ENCODE measurements at places on chromosomes 7 and 10. TPM values are rescaled to one million over a fixed set of nuclear protein-coding genes. Genes with fewer than 3 reads are reported as not detected.

MICU1 gene
- 57.0 TPM for total RNA-seq

PRLHR gene
- not detected for total RNA-seq

ZNF777 gene
- 21.1 TPM for total RNA-seq

SLC13A1 gene
- total RNA-seq = not detected

EEPD1 gene
- 32.6 TPM for total RNA-seq

OPALIN gene
- not detected for total RNA-seq

PCGF6 gene
- total RNA-seq = 22.6 TPM

DDC gene
- not detected for total RNA-seq

- DNase-seq = no peak
Measured at GRCh38 chr7:158030071-158030470, 557.6 kb downstream of the PTPRN2 start.

GRCh38 chr10:119370111-119370741 is 162.9 kb downstream of the GRK5 start:
- no peak for DNase-seq

GRCh38 chr10:7410301-7410861 is 453 bp downstream of the SFMBT2 start:
- peak; percentile 42 for DNase-seq

DNA sequence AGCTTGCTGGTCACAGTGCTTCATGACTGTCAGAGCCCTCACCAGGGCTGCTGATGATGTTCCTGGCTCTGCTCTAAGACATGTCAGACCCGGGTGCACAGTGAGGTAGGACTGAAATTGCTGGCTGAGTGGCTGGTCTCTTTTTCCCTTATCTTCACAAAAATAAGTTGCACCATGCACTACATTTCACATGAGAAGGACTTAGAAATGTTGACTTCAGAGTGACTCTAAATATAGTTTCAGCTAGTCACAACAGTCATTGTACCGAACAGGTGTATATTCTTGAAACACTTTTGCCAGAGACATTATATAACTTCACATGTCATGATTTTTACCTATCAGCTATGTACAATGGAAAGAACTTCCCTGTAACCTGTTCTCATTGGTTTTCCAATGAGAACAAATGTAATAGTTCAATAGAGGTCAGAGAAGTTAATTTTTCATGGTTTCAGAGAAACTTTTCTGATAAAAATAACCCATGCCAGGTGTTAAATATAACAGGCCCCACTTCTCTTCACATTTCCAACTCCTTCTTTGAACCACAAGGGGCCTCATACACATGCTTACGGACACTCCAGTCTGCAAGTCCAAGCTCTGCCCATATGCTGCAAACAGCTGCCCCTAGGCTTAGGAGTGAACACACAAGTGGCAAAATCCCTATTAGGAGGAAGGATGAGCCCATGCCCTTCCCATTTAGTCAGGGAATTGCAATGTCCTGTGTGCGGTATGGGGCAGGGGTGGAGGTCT is 115.6 kb downstream of the CDK6 start:
- no peak for DNase-seq

- DNase-seq = no peak
Measured at GRCh38 chr7:7795630-7796121, 77.3 kb upstream of the RPA3 start.

DNA sequence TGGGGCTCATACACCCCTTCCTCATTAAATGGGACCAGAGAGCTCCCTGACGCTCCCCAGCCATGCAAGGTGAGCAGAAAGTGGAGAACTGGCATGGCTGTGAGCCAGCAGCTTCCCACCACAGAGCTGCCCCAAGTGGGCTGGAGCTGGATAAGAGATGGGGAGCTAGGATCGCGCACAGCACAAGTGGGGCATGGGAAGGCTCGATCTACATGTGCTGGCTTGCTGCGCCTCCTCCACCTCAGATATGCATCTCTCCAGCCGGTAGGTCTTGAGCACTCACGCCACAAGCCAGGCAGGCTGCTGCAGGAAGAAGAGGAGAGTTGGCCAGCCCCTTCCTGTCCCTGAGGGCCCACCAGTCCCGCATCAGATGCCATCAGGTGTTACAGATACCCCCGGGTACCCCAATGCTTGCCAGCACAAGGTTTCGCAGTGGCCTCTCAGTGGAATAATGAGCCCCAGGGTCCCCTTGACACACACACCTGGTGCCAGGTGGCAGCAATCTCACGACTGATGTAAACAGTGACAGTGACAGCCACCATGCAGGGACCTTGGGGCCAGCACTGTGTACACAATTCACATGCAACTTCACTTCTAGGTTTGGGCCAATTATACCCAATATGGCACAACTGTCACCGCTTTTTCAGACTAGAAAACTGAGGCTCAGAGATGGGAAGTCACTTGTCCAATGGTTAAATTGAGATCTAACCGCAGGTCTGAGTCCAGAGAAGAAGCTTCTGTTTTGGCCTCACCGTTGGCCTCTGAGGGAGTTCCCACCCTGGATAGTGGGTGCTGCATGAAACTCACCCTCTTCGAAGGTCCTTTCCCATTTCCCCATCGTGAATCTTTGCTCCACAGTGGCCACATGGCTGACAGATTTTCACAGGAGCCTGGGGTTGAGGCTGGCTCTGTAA is 79.3 kb downstream of the OAT start:
- peak; percentile 19 for DNase-seq

- DNase-seq = no peak
Measured at GRCh38 chr7:98398567-98399372, 2.1 kb downstream of the BAIAP2L1 start.

- no peak for DNase-seq
Measured at GRCh38 chr10:69668721-69669120, 38.7 kb downstream of the FAM241B start.

DNA sequence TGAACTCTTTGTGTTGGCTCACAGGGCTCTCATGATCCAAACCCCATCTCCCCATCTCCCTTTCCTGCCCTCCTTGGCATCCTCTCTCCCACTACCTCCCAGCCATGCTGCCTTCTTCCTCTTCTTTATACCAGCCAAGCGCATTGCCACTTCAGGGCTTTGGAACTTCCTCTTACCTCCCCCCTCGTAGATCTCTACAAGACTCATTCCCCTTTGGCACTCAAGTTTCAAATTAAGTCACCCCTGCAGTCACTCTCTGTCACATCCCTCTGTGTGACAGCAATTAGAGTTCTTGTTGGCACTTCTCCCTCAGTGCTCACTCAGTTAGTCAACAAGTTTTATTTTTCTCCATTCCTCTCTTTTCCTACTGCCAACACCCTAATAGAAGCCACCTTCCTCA is 20.8 kb upstream of the NRP1 start:
- no peak for DNase-seq

- DNase-seq = peak; percentile 44
Measured at GRCh38 chr7:71311576-71311975, 179.6 kb downstream of the GALNT17 start.

DNA sequence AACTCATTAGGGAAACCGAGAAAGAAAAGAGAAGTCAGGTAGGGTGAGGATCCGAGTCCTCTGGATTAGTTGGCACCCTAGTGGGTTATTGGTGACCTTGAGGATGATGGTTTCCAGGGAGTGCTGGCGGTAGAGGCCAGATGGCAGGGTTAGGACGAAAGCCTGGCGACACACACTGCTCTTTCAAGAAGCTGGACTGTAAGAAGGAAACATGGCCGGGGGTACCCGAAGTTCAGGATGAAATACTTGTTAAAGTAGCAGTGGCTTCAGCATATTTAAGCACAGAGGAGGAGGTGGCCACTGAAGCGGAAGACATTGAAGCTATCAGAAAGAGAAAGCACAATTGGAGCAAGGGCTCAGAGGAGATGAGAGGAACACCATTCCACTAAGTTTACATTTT is 224.6 kb downstream of the RELN start:
- DNase-seq = peak; percentile 54

DNA sequence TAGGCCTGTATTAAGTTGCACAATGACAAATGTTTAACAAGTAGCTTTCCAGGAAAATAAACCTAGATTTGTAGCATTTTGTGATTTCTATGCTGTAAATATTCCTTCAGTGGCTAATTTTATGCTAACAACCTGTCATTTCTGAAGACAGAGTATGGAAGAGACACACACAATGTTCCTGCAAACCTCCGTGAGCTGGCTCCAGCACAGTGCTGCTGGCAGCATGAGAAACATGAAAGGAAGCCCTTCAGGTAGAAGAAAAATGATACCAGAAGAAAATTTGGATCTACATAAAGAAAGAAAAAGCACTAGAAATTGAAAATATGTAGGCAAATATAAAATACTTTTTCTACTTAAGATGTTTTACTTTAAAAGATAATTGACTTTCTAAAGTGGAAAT is 69.5 kb upstream of the CTTNBP2 start:
- no peak for DNase-seq

- no peak for DNase-seq
Measured at GRCh38 chr7:111677848-111678247, 115.6 kb upstream of the IMMP2L start.

DNA sequence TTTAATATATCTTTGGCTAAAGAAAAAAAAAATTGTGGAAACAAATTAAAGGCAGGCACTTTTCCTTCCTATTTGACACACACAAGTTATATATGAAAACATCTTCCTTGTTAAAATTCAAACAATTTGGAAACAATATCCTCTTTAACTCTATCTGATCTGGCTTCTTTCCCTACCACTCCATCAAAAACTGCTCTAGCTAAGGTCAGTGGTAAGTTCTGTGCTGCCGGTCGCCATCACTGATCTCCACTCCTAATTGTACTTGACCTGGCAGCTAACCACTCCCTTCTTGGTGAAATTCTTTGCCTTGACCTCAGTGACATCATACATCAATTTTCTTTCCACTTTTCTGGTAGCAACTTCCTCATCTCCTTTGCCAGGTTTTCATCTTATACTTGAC is 47.9 kb upstream of the MRLN start:
- DNase-seq = no peak

- no peak for DNase-seq
Measured at GRCh38 chr10:18159557-18159956, 19.3 kb downstream of the CACNB2 start.

DNA sequence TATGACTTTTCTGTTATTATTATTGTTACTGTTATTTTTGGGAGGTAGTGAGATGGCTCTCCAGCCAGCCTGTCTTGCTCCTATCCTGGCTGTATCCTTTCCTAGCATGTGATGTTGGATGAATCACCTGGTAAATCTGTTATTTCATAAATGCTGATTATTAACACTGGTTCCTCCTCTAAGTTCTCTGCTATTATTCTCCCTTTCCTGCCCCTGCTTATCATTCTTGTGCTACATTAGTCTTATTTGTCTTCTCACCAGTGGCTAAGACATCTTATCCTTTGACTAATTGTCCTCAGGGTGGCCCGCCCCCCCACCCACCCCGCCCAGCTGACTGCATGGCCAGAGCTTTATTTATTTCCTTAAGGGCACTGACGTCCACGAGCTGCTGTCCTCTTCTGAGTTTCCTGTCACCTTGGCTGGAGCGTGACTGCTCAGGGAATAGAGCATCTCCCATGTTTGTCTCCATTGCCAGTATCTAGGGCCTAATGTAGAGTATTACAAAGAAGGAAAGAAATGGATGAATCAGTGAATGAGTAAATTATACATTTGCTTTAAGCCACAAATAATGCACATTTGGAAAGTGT is 110.1 kb upstream of the KLF6 start:
- DNase-seq = no peak

GRCh38 chr10:49157229-49157628 is 23.4 kb upstream of the FAM170B start:
- DNase-seq = no peak

DNA sequence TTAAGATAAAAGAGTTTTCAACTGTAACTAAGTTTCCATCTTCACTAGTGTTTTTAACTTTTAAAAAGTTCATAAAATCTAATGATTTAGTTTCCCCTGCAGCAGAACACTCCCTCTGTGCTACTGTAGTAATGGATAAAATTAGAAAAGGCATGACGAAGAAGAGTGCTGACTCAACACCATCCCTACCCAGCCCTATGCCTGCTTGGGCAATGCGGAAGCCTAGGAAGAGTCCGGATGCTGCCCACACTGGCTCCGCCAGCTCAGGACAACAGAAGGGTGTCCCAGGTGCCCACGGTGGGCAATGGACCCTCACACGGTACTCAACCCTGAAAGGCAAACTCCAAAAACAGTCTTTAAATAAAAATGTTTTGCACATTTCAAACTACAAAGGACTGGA is 118.2 kb downstream of the LARP4B start:
- DNase-seq = no peak

- no peak for DNase-seq
Measured at GRCh38 chr7:66867198-66867790, 53.7 kb upstream of the TMEM248 start.

GRCh38 chr10:78830976-78831375 is 237.8 kb upstream of the ZMIZ1 start:
- DNase-seq = no peak

- DNase-seq = no peak
Measured at GRCh38 chr7:95609277-95609971, 13.1 kb upstream of the PDK4 start.

DNA sequence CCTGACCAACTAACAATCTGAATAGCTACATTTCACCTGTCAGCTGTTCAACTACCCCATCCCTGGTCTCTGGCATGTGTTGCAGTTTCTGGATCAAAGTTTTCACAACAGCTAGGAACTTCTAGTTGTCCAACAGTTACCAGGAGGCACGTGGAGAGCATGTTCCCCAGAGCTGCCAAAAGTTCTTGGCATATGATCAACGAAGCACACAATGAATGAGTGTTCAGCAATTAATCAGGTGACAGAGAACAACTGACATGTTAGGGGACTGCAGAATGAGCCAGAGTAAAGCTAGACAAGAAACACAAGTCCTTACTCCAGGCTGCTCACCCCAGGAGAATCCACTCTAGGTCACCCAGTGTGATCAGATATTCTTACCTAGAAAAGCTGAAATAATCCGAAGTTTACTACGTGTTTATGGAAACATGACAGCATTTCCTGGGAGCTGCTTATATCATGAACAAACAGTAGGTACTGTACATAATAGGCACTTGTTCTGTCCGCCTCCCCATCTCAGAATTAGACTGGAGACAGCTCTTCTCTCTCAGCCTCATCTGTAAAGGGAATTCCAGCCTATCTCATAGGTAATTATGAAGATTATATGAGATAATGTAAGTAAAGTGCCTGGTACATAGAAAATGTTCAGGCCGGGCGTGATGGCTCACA is 50.6 kb downstream of the ZNF438 start:
- peak; percentile 19 for DNase-seq

DNA sequence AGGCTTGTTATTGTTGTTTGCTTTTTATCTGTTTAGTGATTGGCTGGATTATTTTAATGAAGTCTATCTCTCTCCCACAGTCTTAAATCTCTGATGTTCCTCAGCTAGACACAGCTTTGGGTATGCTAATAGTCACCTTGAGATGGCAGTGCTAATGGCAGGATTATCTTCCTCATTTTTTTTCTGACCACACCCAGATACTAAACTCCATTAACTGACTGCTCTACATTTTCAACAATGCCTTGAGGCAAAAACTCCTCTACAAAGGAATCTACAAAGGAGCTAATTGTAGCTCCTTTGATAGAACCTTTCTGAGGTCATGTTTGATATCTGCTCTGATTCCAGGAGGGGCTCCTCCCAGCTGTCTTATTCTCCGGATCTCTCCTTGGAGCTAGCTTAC is 122.6 kb downstream of the HBP1 start:
- DNase-seq = no peak
